ENCODE measurements at places on chromosomes 6 and 20. TPM values are rescaled to one million over a fixed set of nuclear protein-coding genes. Genes with fewer than 3 reads are reported as not detected.

- DNase-seq = no peak
Observed at GRCh38 chr6:13238640-13239216, 89.6 kb downstream of the TBC1D7 start.

GRCh38 chr6:82772851-82773717, 292.6 kb downstream of the UBE3D start:
- no peak for DNase-seq

DNA sequence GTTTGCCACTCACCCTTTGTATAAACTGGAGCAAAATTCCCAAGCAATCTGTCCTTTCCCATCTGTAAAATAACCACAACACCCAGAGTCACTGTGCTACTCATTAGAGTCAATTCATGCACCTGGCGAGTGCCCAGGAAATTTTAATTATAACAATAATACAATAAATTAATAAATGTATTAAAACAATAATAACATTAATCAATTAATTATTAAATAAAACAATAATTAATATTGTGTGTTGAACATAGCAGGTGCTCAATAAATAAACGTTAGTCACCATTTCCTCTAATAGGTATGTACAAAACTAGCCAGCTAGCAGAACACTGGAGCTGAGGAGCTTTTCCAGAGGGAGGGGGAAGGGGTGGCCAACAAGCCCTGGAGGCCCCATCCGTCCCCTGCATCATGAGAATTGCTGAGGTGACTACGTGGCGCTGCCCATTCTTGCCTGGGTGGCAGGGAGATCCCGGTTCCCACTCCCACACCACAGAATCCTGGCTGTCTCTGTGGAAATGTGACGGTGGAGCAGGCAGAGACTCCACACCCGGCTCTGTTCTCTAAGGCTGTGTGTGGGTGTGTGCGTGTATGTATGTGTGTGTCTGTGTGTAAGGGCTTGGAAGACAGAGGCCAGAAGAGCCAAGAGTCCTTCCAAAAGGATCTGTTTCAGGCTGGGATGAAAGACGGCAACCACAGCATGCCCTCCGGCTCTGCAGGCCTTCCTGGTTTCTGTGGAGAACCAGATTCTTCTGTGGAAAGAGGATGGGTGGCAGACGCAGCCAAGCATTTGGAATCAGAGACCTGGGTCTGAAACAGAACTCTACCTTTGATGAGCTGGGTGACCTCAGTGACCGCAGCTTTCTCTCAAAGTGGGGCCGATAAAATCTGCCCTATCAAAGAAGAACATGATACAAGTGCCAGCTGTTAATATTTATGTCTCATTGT, 18.8 kb upstream of the EZR start:
- DNase-seq = no peak

DNA sequence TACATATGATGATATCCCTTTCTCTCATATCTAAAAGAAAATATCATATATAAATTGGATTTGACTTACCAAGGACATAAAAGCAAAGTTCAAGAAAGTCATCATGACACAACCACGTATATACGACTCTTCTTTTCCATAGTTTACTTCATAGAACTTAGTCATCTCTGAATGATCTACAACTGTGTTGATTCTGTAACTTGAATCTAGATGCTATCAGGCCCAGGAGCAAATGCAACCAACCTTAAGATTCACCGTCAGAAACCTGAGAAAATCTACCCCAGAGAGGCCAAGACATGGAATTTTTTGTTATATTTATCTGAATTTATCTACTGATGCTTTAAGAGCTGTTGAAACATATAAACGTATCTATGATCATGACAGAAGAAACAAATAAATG, 165.6 kb downstream of the PDE10A start:
- no peak for DNase-seq

DNA sequence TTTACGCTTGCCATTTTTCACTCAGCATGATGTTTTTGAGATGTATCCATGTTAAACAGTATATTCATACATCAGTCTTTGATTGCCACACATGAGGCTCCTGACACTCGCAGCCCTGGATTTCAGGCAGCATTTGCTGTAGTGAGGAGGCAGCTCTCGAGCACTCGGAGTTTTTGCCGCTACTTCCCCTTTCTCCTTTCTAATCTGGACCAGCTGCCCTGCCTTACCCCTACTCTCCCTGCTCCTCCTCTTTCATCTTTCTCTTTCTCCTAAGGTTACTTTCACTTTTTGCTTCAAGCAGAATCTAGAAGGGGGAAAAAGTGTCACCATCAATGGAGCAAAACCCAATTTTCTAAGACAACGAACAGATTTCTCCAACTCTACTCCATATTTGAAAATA, 5.9 kb upstream of the CST3 start:
- DNase-seq = no peak

- DNase-seq = no peak
Observed at GRCh38 chr20:9099372-9099771, 30.5 kb downstream of the PLCB4 start.

- no peak for DNase-seq
Observed at GRCh38 chr6:121816361-121816760, 380.9 kb downstream of the GJA1 start.

DNA sequence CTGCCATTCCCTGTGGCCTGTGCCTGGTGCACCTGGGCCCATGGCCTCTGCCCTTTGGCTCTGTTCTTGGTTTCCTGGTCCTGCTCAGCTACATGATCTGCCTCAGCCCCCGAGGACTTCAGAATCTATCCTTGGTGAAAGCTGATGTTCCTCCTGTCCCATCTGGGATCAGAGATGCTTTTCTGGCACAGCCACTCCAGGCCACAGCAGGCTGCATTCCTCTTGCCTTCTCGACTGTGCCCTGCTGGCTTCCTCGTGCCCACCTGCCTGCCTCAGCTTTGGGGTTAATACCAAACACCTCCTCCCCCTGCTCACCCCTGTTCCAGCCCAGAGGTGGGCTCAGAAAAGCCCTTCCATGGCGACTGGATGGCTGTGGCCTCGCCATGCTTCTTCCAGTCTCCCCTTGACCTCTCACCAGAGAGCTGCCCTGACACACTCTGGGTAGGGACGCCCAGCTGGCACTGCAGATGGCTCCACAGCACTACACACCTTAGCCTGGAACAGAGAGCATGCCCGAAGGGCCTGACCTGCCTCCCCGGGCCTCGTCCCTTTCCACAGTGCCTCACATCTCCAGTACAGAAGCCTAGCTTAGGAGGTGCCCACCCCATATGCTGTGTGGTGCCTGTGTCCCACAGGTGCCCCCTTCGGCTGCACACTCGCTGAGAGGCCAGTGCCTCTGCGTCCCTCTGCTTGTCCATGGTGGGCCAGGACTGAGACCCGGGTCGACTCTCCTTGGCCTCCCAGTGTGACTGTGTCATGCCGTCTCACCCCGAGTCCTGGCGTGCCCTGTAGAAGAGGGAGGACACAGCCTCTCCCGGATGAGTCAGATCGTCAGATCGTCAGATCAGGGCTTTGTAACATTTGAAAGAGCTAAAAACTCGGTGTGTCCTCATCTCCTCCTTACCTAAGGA, 148.8 kb downstream of the DTNBP1 start:
- no peak for DNase-seq

- DNase-seq = no peak
Observed at GRCh38 chr6:105745464-105746129, 340.5 kb upstream of the PRDM1 start.

Gene LTA
- not detected for total RNA-seq

Gene UBD
- total RNA-seq = not detected

Gene DEFB132
- 2.4 TPM for total RNA-seq

Gene SLC22A1
- total RNA-seq = 1.3 TPM

Gene ALDH8A1
- 3.0 TPM for total RNA-seq
